ENCODE measurements at places on chromosomes 5 and 9.

DNA sequence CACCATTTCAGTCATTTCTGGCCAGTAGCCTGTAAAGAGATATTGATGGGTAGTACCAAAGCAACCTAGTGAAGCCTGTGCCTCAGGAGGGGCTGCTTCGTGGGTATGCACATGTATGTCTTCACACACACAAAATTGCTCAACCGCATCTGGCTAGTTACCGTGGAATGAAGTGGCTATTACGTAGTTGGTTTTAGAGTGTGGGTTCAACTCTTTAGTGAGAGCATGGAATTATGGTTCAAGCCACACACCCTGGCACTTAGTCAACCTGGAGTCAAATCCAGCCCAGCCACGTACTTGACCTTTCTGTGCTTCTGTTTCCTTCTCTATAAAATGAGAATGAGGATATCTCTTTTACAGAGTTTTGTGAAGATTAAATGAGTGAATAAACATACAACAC, 174.9 kb downstream of the TTC39B start:
- DNase-seq: no peak

DNA sequence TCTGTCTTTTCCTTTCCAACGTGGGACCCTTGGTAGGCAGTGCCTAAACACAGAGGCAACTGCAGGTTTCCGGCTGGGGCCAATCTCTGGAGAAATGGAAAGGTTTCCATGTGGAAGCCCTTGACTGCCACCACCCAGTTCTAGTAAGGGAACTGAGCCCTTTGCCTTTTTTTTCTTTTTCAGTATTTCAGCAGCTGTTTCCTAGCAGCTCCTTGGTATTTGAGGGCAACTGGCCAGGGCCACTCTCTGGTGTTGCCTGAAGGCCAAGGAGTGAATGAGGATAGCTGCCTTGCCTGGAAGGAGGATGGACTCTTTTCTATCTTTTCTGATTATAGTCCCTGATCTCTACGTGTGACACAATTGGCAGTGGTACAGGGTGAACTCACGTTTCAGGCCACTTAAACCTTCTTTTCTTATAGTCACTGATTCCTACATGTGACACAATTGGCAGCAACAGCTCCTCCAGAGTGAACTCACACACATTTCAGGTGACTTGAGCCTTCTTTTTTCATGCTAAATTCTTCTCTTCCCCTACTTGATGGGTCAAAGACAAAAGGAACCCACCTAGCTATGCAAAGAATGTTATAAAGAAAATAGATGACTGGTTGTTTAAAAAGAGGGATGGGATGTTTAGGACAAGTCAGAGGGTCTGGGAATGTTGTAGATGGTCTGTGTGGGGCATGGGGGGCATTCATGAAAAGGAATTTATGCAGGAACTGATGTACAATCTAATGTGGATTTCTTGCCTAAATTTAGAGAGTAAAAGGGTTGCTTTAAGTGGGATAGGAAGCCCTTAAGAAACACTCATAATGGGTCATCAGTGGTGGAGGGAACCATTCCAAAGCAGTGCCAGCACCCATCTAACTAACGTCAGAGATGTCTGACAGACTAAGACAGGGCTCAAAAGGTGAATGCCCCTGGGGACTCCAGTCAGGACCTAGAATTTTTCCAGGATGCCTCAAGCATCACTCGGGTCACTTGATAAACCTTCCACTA, 190.1 kb downstream of the TMEM232 start:
- no peak for DNase-seq

DNA sequence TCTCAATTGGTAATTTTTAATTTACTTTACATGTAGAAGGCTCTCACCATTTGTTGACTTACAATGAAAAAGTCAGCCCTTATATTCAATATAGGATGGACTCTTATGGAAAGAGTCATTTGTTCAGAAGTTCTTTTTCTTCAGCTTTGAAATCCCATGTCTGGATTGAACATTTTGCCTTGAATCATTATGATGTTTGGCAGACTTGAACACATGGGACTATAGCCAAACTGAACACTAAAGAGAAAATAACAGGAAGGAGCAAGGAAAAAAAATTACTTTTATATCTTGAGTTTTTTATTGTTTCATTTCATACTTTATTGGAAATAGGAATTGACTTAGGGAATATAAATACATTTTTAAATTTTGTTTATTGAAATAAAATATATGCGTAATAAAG, 1503.0 kb downstream of the EFNA5 start:
- DNase-seq: no peak

DNA sequence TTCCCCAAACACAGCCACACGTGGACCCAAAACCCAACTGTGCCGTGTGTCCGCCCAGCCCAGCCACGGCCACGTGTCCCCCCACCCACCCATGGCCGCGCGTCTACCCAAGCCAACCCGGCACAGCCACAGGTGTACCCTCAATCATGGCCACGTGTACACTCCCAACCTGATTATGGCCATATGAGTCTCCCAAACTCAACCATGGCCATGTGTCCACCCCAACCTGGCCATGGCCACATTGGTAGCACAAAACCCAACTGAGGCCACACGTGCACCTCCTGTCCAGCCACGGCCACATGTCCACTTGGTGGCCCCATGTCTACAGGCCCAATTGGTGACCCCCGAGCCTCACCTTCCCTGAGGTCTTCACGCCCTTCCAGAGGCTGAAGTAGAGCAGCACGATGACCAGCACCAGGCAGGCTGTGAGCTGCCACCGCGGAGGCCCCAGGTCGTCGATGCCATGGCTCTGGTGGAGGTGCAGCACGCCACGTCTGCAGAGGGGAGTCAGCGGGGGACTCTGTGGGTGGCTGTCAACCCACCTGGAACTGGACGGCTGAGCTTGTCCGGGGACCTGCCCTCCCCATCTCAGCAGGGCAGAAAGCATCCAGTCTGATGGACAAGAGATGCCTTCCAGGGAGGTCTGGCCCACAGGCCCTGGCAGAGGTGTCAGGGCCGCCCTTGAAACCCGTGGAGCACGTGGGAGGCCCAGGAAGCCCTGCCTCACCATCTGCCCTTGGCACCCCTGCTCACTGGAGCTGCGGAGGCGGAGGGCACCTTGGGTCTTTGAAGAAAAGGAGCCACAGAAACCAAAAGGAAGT, 23.5 kb downstream of the SLC6A3 start:
- DNase-seq: no peak

- DNase-seq: no peak
Measured at GRCh38 chr5:67019065-67019845, 177.3 kb downstream of the CD180 start.

GRCh38 chr9:89471390-89471789, 26.5 kb downstream of the SEMA4D start:
- no peak for DNase-seq

GRCh38 chr9:124256517-124257069, 1.2 kb upstream of the NEK6 start:
- no peak for DNase-seq

DNA sequence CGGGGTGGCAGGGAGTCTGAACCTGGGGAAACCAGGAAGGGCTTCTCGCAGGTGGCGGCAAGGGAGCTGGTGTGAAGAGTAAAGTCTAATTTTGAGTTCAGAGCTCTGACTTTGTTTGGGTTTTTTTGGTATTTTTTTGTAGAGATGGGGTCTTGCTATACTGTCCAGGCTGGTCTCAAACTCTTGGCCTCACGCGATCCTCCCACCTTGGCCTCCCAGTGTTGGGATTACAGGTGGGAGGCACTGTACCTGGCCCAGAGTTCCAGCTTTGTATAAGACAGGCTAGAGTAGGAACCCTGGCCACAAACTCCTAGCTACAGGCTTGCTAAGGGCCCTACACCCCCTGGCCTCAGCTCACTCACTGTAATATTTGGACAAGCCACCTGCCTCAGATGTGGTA, 105.1 kb upstream of the SARDH start:
- no peak for DNase-seq
